K562 (cell line): ENCODE measurements at places on chromosomes 4 and X. TPM values are rescaled to one million over a fixed set of nuclear protein-coding genes. Genes with fewer than 3 reads are reported as not detected.

ERVMER34-1 gene
- 0.20 and 0.25 TPM in 2 replicates for polyA plus RNA-seq

MOSPD2 gene
- polyA plus RNA-seq: 6.7 TPM in 2 replicates

MGARP gene
- not detected in 2 replicates for polyA plus RNA-seq

SPATA4 gene
- polyA plus RNA-seq: not detected in 2 replicates

NR3C2 gene
- 0.51 TPM in 1 of 2 replicates, not detected in the other for polyA plus RNA-seq

OTC gene
- not detected in 2 replicates for polyA plus RNA-seq

GUF1 gene
- polyA plus RNA-seq: 18.6 and 23.1 TPM in 2 replicates
